ENCODE measurements at places on chromosomes 7 and 10.

DNA sequence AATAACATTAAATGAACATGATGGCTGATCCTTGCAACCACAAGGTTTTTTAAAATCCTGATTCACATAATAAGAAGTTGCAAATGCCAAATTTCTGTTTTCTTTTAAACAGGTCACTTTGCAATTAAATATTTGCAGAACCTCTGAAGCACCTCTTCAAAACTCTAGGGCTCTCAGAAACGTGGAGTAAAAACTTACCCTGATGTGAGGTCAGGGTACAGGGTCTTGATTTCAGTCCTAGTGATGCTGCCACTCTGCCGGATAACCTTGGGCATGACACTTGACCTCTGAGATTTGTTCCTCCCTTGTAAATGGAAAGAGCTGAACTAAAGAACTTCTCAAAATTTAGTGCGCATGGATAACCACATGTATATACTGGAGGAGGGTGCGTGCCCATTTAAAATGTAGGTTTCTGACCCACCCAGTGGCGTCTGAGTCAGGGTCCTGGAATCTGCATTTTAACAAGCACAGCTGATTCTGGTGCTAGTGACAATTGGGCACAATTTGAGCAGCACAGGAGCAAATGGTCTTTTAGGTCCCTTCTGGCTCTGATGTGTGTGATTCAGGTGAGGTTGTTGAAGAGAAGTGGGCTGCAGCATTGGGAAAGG, 35.5 kb upstream of the TNPO3 start:
- DNase-seq, result no peak

DNA sequence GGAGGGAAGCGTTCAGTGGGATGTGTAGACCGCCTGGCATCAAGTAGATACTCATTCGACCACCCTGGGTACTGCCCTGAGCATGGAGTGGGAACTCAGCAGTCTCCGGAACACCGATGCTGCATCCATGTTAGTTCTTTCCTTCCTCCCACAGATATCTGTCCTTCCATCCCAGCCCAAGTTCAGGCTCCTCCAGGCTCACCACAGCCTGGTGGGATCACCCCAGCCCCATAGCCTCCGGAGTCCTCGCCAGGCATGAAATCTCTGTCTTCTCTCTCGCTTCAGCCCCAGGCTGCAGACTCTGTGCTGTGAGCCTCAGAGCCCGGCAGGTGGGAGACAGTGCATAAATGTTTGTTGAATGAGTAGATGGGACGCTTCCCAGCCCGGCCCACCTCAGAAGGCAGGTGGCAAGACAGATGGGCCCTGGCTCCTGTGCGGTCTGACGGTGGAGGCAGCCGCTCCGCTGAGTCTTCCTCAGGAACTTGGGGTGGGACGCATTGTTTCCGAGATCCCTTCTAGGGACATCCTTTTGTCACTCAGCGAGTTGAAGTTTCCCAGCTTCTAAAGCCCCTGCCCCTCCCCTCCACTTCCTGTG, 42.9 kb downstream of the ELFN1 start:
- DNase-seq, result no peak

- DNase-seq, result no peak
These were observed 64.1 kb upstream of the MPP7 start for GRCh38 chr10:28366994-28367393.

- no peak for DNase-seq
These were observed 658.2 kb upstream of the MKI67 start for GRCh38 chr10:128784444-128784843.

DNA sequence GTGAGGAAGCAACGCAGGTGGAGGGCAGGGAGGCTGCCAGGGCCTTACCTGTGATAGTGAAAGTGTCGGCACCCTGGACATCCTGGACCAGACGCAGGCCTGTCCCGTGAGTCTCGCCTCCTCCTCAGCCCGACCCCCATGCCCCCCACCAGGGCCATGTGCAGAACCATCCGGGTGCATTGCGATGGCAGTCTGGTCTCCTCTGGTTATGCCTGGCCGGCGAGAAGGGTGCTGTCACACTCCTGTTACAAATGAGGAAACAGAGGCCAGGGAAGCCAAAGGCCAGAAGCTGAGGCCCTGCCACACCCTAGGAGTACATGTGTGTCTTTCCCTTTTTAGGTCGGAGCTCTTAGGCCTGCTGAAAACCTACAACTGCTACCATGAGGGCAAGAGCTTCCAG, 7.2 kb downstream of the DEPP1 start:
- DNase-seq, result peak; percentile 14
